ENCODE measurements at places on chromosomes 3 and 15.

DNA sequence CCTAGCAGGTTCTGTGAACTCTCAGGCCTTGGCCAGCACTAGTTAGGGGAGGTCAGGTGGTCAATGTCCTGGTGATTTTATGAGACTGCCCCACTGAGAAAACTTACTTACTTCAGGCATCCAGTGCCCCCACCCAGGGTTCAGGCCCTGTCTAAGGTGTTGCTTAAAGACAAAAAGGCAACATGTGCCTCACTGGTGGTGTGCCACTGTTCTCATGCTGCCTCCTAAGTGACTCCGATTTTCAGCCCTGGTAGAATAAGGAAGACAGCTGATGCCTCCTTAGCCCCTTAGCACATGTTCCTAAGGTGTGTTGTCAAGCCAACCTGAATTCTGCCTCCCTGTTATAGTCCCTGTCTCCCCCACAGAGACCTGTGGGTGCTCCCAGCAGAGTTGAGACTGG lies 5.3 kb downstream of the RBM15B start:
- no peak for DNase-seq

DNA sequence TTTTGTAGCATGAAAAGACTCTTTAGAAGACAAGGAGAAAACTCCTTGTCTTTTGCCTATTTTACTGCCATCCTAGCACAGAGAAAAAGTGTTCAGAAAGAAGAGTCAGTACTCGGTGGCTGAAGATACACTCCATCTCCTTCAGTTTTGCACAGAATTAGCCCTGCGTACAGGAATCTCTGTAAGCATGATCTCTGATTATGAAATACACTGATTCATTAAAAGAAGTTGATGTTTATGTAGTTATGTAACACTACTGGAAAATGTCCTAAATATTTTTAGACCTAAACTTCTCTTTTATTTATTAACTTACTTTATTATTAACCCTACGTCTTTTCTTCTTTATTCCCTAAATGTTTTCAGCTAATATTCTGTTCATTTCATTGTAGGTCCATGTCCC lies 138.4 kb downstream of the LEKR1 start:
- no peak for DNase-seq

- DNase-seq: no peak
Measured at GRCh38 chr3:162802228-162802965, 1305.8 kb downstream of the OTOL1 start.

GRCh38 chr3:16385151-16385550 lies 120.1 kb downstream of the OXNAD1 start:
- no peak for DNase-seq

DNA sequence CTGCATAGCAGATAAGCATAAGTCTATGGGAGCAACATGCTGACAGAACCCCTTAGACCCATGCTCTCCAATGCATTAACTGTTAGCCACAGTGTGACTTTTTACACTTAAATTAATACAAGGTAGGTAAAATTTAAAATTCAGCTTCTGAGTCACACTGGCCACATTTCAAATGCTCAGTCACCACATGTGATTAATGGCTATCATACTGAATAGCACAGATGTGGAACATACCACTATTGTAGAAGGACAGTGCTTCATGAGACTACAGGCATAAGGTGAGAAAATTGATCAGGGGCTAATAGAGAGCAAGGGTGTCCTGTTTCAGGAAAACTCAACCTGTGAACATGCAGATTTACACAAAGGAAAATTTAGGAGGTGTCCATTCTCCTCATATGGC lies 357.0 kb upstream of the SEMA6D start:
- DNase-seq: no peak

- peak; percentile 66 for DNase-seq
Measured at GRCh38 chr15:86915811-86916331, 836.2 kb downstream of the AGBL1 start.

GRCh38 chr3:32856355-32856889 lies 38.6 kb downstream of the TRIM71 start:
- DNase-seq: no peak

DNA sequence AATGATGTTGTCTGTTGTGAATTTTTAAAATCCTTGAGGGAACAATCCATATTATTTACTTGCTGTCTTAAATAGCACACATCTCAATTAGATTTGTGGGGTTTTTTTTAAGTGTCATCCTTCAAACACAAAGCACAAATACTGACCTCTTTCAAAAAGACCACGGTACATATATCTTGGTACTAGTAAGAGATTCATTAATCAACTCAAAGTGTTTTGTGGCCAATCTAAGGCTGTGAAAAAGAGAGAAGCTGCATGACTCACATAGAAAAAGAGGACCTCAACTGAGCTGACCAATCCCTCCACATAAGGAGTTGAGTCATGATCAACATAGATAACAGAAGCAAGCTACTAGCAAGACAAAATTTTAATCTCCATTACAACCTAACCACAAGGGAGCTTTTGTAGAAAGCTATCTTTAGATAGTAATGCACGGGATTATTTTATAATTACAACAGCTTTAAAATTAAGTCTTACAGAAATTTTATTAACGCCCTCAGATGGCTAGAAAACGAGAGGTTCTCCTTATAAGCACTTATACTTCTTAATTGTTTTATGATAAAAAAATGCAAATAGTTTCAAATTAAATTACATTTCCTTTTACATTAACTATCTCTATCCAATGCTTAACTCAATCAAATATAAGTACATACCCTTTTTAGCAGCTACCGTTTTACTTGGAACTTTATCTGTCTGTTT lies 60.5 kb downstream of the TOP2B start:
- no peak for DNase-seq

DNA sequence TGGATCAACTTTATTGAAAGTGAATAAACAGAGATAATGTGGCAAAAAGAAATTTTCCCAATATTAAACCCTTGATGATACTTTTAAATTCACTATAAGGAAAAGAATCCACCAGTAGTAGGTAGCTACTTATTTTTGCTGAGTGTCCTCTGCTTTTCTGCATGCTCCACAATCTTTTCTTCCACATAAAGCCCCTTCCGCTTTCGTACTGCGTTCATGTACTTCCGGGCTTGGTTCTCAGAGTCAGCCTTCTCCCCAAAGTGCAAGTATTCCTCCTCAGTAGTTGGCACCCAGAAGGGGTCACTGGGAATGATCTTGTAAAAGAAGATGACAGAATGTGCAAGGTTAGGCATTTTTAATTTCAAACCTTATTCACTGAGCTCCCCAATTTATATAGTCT lies 84.4 kb upstream of the MEX3B start:
- no peak for DNase-seq

DNA sequence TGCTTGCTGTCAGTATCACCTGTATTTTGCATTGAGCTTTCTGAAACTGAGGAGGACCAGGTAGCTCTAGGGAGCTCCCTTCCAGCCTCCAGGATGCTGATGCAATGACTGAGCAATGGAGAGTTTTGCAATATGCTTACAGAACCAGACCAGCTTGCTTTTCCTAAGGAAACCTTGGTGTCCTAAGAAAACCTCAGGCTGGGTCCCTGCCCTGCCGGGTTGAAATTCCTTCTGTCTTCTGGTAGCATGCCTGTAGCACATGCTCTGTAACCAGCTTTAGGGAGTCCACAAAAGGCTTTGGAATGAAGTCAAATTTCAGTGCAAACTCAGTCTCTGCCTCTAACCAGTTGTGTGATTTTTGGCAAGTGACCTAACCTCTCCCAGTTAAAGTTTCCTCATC lies 65.8 kb upstream of the GSK3B start:
- no peak for DNase-seq

GRCh38 chr15:101486696-101487459 lies 2.6 kb downstream of the PCSK6 start:
- no peak for DNase-seq

DNA sequence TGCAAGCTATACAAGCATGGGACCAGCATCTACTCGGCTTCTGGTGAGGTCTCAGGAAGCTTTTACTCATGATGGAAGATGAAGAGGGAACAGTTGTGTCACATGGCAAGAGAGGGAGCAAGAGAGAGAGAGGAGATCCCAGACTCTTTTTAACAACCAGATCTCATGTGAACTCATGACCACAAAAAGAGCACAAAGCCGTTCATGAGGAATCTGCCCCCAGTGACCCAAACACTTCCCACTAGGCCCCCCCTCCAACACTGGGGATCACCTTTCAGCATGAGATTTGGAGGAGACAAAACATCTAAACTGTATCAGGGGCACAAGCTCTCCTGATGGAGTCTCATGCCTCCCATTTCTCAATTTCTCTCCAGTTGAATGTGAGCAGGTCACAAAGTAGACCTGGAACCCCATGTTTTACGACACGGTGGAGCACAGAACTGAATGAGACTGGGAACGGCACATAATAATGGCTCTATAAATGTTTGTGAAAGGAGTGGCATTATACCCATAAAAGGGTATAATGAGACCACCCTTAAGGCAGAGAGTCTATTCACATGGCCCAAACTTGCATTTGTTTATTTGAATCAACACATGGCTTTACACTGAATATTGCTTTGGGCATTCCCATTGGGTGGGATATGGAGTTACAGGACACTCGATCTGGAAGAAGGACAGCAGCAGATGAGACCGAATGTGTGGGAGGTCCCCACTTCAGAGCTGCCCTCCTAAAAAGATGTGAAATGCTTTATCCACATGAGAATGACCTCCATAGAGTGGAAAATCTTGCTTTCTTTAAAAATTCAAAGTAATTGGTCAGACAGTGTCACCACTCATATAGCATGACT lies 38.8 kb downstream of the IL16 start:
- DNase-seq: no peak

DNA sequence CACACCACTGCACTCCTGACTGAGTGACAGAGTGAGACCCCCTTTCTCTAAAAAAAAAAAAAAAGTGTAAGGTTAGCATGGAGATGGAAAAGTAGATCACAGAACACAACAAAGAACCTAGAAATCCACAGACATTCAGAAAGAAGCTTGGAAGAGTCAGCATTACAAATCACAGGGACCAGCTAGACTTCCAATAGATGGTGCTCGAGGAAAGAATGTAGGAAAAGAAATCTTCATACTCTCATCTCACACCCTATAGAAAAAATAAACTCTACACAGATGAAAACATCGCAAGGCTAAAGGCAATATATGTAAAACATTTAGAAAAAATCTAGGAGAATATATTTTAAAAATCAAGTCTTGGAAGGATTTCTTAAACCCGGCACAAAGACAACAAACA lies 94.5 kb upstream of the ABHD17C start:
- no peak for DNase-seq

GRCh38 chr3:87088993-87089841 lies 98.3 kb upstream of the VGLL3 start:
- peak; percentile 78 for DNase-seq

- DNase-seq: no peak
Measured at GRCh38 chr3:73538486-73538885, 86.3 kb downstream of the PDZRN3 start.

DNA sequence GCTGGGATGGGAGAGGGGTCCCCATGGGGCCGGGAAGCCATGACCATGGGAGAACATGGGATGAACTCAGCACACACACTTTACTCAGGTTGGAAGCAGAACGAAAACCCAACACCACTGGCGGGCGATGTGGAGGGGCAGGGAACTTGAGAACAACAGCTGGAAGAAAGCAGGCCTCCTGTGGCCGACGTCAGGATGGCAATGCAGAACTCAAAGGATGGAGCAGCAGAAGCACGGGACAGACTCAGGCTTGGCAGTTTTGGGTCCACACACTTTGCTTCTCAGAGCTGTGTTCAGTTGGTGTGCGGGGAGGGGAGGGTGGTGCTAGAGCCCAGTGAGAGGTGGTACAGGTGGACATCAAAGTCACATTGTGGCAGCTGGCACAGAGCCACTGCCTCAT lies 80.7 kb downstream of the SEC22A start:
- no peak for DNase-seq

GRCh38 chr15:32774022-32774421 lies 56.2 kb downstream of the GREM1 start:
- no peak for DNase-seq

DNA sequence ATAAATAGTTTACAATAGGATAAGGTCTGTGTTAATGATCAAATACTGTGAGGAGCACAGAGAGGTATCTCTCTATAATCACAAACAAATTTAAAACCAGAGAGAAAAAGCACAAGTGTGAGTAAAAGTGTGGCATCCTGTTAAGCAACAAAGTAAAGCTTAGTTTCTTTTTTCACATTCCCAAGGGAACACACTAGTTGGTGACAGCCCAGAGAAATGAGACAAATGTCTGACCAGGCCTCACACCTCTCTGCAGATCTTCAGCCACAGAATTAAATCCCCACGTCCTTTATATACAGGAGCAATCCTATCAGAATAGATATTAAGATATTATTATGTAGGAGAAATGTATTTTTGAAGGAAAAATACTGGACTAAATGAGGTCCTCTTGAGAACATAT lies 2.7 kb downstream of the FBN1 start:
- DNase-seq: no peak

DNA sequence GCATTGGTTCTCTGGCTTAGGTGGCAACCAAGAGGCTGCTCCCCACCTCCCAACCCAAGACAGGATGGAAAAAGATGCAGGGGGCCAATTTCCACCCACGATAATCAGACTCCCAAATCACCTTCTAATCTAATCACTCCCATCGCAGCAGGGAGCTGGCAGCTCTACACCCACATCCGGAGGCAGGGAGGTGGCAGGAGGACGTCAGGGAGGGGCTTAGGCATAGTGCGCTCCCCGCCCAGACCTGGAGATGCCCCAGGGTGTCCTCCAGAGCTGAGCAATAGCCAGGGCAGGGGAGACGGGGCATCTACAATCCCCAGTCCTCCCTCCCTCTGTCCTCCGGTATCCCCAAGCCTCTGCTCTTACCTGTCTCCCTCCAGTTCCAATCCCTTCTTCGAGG lies 70.5 kb upstream of the SEC13 start:
- DNase-seq: no peak

DNA sequence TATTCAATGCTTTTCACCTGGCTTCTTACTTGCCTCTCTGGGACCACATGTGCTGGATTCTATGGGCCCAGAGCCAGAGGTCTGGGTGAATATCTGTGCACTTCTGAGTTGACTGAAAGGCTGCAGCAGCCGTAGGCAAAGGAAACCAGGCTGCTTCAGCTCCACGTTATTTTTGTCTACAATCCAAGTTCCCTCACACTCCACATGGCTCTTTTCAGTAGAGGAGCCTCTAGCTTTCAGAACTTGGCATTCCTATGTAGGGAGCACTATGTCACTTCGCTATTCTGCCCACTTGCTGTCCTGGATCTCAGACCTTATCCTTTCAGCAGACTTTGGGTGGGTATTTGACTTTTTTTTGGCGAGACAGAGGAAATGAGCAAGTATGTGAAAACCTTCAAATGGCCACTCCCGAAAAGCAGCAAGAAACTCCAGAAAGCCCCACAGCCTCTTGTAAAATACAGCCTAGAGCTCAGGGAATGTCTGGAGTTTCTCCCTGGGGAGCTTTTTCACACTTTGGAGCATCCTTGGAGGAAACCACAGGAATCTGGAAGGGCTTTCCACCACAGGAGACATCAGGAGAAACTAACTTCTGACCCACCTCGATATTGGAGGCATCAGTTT lies 80.9 kb downstream of the DUT start:
- no peak for DNase-seq

GRCh38 chr3:183163563-183163962 lies 1.0 kb upstream of the LAMP3 start:
- no peak for DNase-seq

DNA sequence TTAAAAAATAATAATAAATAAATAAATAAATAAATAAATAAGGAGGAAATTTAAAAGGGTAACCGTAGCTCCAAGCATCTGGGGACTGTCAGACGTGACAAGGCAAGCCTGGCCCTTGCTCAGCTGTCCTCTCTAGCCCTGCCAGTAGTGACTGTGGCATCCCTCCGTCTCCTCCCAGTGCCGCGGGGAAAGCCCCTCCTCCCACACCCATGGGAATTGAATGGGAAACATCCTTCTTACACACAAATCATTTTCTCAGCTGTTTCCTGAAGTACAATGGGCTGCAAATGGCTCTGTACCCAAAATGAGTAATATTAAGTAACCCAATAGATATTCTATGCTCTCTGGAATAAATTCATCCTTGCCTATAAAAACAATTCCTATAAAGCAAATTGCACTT lies 101.6 kb upstream of the RAD18 start:
- DNase-seq: no peak

All from nucleus accumbens (tissue), 56 donors.